CD4-positive, CD25-positive, alpha-beta regulatory T cell (primary cell): ENCODE measurements at places on chromosomes 1 and 21.

GRCh38 chr1:176785791-176786190 is 322.8 kb downstream of the PAPPA2 start:
- no peak for DNase-seq

DNA sequence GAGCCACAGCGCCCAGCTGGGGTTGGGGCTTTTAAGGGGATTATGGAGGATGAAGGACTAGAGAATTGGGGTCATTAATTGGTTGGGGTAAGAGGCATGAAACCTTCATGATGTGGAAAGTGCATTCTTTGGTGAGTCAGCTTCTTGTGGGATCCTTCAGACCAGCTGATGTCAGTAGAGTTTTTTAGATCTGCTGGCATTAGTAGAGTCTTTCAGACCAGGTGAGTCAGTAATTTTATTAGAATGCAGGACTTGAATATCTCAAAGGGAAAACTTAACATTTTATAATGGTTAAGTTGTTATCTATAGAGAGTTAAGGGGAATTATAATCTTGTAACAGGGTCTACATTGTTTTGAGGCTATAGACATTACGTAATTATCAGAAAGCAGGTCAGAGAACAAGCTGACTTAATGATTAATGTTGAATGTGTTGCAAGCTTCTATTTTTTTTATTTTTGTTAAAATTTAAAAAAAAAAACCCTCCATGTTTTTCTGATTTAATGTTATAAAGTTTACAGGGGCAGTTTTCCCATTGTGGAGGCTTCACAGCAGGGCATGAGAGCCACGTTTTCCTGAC is 160.9 kb upstream of the FMN2 start:
- no peak for DNase-seq

DNA sequence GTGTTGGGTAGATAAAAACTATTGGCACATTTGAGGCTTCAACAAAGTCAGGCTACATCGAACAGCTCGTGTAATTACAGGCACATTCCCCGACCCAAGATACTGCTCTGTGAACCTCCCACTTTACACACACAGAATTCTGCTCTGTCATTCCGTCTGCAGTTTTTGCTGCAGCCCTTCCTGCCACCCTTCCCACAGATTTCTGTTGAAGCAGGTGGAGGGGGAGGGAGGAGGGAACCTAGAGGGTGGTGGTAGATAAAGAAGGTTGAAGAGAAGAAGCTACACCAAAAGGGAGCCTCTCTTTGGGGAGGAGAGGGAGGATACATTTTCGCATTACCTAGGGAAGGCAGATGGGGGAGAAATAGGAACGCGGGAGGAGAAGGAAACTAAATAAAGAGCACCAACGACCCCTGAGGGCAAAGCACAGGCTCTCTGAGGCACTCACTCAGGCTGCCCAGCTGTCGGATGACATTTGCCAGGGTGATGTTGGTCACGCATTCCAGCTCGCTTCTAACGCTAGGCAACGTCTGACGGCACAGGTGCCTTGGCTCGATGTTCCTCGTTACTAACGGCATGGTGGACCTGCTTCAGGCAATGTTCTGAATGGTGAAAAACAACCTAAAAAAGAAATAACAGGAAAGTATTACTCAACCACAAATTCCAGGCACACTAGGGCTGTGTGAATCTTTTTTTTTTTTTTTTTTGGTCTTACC is 36.0 kb downstream of the GPR3 start:
- no peak for DNase-seq

GRCh38 chr1:101165532-101165931 is 71.3 kb upstream of the S1PR1 start:
- no peak for DNase-seq

DNA sequence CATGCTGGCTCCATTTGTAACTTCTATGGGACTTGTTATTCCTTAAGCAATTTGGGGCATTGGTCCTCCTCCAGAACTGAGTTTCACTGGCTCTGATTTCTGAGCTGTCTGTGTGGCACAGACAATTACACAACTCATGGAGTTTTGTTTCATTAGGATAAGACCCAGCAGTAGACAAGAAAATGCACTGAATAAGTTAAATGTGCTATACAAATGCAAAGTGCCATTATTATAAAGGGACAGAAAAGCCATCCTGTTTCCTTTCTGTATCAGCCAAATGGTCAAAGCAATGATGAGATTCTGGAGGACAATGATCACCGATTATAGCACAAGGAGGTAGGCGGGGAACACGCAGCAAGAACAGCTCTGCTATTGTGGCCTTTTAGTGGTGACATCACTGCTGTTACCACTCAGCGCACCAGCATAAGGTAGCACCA is 81.9 kb downstream of the CNIH3 start:
- no peak for DNase-seq

GRCh38 chr1:94301186-94301585 is 63.8 kb upstream of the ARHGAP29 start:
- DNase-seq = no peak

- peak; percentile 94 for DNase-seq
These were observed at the start of gene NECAP2 for GRCh38 chr1:16440470-16441281. TSS of gene NECAP2 (plus strand) at chr1:16440724. CDS start at chr1:16440762, 38 bp downstream.

DNA sequence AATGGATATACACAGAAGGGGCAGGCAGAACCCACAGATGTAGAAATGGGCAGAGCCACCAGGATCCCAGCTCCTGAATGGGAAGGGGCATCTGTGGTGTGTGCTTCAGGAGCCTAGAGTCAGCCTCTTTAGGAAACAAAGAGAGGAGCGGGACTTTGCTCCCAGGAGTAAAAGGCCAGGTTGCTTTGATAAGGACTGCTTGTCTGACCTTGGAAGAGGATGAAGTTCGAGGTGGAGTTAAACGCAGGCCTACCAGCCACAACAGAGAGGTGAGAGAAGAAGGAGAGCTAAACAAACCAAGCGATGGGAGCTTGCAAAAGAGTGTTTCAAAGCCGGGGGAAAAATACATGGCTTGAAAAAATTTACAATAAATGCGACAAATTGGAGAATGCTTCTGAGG is 49.9 kb upstream of the TMPRSS2 start:
- DNase-seq = no peak

- DNase-seq = no peak
These were observed 553.0 kb upstream of the ZP4 start for GRCh38 chr1:238443687-238444086.

GRCh38 chr1:54046671-54047383 is 6.2 kb downstream of the TMEM59 start:
- DNase-seq = no peak

DNA sequence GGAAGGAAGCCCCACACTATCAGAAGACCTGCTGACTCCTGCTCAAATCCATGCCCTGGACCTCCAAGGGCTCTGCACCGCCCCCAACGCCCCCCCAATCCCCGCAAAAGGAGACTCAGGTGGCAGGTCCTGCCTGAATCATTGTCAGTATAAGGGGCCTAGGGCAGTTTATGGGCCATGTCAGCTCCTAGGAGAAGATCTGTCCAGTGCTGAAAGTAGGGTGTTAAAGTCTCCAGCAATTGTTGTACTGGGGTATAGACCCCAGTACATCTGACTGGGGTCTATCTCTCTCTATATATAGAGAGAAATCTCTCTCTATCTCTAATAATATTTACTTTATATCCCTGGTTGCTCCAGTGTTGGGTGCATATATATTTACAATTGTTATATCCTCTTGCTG is 12.1 kb upstream of the OLIG2 start:
- no peak for DNase-seq

DNA sequence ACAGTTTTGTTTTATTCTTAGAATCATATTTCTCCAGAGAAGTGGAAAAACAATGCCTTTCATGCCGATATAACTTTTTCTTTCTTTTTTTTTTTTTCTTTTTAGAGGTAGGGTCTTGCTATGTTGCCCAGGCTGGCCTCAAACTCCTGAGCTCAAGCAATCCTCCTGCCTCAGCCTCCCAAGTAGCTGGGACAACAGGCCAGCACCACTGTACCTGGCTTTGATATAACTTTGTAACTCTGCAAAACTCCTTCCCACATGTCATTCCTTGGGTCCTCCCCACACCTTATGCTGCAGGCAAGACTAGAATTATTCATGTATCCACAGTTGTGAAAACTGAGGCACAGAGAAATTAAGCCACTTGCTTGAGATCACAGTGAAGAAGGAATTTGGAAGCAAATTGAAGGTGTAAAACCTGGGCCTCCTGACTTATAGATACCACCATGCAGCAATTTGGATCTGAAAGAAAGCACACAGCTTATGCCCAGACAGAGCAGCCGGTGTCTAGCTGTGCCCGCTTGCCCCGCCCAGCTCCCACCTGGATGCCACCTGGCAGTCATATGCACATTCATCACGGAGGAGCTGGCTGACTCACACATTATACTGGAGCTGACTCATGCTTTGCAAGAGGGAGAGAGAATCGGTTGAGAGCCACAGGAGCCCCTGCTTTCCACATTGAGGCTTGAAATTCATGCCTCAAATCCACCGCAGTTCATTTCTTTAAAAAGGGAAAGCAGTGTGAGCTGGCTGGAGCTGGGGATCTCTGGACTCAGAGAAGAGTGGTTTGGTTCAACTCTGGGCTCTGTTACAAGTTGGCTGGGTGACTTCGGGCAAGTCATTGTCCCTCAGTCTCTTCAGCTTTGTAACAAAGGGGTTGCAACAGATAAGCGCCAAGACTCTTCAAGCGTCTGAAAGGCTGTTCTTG is 8.3 kb upstream of the SLC2A1 start:
- DNase-seq = no peak

DNA sequence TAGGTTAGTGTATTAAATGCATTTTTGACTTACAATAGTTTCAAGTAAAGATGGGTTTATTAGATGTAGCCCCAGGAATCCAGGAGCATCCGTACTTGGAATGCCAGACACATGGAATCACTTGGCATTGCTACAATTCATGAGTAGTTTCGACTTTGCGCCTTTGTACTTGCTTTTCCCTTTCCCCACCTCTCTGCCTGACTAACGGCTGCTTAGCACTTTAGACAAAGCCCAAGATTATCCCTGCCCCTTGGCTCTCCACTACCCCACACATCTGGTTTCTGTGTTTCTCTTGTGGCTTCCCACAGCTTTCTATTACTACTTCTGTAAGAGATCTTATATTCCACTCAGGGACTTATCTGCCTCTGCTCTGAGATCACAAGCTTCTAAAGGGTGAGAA is 397.7 kb upstream of the POU3F1 start:
- DNase-seq = no peak

- DNase-seq = no peak
These were observed 36.3 kb downstream of the TNNI3K start for GRCh38 chr1:74271503-74271902.

DNA sequence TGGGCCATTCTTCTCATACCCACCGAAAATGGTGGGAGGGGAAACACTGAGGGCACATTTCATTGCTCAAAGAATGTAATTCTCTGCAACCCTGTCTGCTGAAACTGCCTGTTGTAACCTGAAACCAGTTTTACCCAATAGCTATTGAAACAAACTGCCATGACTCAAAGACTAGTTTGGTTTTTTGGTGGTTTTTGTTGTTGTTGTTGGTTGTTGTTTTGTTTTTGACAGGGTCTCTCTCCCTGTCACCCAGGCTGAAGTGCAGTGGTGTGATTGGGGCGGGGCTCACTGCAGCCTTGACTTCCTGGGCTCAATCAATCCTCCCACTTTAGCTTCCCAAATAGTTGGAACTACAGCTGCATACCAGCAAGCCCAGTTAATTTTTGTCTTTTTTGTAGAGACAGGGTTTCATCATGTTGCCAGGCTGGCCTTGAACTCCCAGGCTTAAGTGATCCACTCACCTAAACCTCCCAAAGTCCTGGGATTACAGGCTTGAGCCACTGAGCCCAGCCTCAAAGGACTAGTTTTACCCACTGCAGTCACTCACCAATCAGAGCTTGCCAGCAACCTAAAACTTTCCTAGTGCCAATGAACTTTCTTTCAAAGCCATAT is 2.1 kb upstream of the IPP start:
- no peak for DNase-seq
